ENCODE measurements at places on chromosomes 2 and 18. TPM values are rescaled to one million over a fixed set of nuclear protein-coding genes. Genes with fewer than 3 reads are reported as not detected.

DNA sequence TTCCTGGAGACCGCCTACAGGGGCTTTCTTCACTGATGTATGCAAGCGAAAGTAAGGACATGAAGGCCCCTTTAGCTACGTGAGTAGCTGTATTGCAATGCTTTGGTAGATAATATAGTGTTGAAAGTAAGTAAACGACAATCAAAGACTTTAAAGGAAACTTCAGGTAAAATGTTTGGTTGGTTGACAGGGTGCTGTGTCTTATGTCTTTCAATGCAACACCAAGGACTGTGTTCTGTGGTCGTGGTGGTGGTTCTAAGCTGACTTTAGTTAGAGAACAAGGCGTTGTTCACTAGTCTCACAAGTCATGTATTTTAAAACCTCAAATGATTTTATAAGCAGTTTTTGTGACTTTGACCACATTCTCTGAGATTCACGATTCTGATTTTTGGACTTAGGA lies 58.0 kb upstream of the CABYR start:
- no peak for DNase-seq
- no peaks in the 10 kb centered on the region for H3K36me3 ChIP-seq
- H3K4me3 ChIP-seq: no peak overlapping the region

DNA sequence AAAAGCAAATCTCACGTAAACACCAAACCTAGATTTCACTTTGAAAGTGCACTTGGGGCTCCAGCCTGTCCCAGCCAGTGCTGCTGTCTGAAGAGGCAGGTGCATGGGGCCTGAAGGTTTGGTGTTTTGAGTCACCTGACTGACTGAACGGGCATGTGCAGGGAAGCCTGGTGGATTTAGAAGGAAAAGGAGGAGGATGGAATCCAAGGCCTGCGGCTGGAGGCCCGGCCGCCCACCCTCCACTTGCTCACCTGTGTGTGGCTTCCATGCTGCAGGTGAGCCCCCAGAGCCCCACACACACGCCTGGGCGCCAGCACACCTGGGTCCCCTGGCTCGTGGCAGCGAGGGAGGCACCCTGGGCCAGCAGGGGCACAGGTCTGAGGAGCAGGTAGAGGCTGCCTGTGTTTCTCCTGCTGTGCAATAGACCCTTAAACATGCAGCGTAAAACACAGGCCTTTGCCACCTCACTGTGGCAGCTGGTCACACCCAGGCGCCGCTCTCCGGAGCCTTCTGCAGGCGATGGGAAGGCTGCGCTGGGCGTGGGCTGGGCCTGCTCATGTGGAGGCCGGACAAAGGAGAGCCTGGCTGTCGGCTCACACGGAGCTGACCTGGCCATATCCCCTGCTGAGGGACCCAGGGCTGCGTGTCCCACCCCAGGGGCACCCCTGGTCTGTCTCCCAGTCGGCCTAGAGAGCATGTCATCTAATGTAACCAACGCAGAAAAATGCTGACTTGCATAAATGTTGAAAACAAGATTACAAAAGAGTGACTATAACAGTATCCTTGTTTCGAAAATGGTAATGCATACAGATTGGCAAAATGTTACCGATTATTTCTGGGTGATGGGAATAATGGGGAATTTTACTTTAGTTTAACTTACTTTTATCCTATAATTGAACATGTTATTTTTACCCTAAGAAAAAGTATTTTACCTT lies 71.3 kb downstream of the TMEM18 start:
- no peaks in the 10 kb centered on the region for H3K36me3 ChIP-seq
- H3K4me1 ChIP-seq: no peaks in the 10 kb centered on the region
- no peak overlapping the region for H3K4me3 ChIP-seq
- H3K27ac ChIP-seq: no peak overlapping the region

DNA sequence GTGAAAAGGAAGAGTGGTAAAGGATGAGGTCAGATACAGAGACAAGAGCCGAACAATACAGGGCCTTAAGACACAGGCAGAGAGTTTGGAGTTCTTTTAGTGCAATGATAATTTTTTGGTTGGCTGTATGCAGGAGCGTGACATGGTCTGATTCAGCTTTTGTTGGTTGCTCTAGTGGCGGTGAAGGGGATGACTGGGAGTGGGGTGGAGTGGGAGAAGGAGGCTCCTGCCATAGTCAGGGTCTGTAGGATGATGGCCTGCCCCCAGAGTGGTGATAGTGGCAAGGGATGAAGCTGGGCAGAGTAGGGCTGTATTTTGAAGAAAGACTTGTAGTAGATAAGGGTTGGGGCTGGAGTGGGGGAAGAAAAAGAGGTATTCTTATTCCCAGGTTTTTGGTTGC lies 306.6 kb upstream of the VWC2L start:
- no peak for DNase-seq
- H3K27ac ChIP-seq: no peak overlapping the region
- H3K27me3 ChIP-seq: no peaks in the 10 kb centered on the region
- H3K4me1 ChIP-seq: no peaks in the 10 kb centered on the region

DNA sequence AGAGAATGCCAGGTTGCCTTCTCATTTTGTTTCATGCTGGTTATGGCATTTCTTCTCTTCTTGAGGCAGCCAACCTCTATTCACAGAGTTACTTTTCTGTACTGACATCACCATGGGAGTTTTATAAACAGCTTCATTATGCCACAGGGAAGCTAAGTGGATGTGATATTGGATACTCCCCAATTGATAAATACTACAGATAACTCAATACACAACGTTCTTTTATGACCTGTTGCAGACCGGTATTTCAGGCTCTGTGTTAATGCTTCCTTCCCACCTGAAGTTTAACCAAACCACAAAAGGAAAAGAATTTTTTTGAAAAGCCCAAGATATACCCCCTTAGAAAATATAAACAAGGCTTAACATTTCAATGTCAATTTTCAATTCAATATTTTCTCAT lies 258.3 kb upstream of the SOX11 start:
- no peak for DNase-seq
- no peaks in the 10 kb centered on the region for H3K36me3 ChIP-seq
- H3K4me3 ChIP-seq: no peak overlapping the region
- H3K27me3 ChIP-seq: no peaks in the 10 kb centered on the region

GRCh38 chr2:207142461-207142860 lies 23.3 kb downstream of the KLF7 start:
- H3K4me3 ChIP-seq: no peak overlapping the region
- no peaks in the 10 kb centered on the region for H3K27me3 ChIP-seq
- no peaks in the 10 kb centered on the region for H3K36me3 ChIP-seq

- no peak for DNase-seq
- H3K27me3 ChIP-seq: peaks cover 13% of the 10 kb centered on the region
- H3K36me3 ChIP-seq: no peaks in the 10 kb centered on the region
- no peak overlapping the region for H3K27ac ChIP-seq
Measured at GRCh38 chr2:240917684-240918257, 11.6 kb downstream of the CROCC2 start.

GRCh38 chr2:161371869-161372268 lies 44.2 kb upstream of the TBR1 start:
- no peak overlapping the region for H3K27ac ChIP-seq
- H3K36me3 ChIP-seq: peaks cover 9% of the 10 kb centered on the region
- DNase-seq: no peak
- no peak overlapping the region for H3K4me3 ChIP-seq
- H3K4me1 ChIP-seq: no peaks in the 10 kb centered on the region
- no peaks in the 10 kb centered on the region for H3K27me3 ChIP-seq

DNA sequence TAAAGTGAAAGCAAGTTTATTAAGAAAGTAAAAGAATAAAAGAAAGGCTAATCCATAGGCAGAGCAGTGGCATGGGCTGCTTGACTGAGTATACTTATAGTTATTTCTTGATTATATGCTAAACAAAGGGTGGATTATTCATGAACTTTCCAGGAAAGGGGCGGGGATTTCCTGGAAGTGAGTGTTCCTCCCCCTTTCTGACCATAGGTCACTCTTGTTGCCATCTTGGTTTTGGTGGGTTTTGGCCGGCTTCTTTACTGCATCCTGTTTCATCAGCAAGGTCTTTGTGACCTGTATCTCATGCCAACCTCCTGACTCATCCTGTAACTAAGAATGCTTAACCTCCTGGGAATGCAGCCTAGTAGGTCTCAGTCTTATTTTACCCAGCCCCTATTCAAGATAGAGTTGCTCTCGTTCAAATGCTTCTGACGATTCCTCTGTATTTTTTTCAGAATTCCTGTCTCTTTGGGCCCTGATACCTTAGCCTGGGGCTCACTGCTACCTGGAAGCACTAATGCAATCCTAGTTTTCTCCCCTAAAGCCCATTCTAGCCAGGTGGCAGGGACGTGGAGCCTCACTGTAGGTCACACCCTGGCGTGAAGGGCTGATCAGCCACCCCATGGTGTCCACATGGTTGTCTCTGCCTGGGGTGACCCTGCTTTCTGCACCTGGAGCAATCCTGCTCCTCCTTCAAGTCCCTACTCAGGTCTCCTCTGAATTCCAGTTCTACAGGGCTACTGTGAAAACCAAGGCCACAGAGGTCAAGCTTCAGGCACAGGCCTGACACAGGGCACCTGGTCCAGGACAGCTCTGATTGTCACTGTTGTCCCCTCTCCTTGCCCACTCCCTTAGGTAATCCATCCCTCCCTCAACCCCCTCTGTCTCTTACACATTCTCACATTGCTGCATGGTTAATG lies 6.0 kb upstream of the SLC35F6 start:
- H3K27me3 ChIP-seq: no peaks in the 10 kb centered on the region
- H3K27ac ChIP-seq: peak overlapping the region; percentile 41
- no peak overlapping the region for H3K4me3 ChIP-seq
- H3K4me1 ChIP-seq: peaks cover 39% of the 10 kb centered on the region
- H3K36me3 ChIP-seq: no peaks in the 10 kb centered on the region

- no peak overlapping the region for H3K4me3 ChIP-seq
- no peak for DNase-seq
- H3K4me1 ChIP-seq: peaks cover 4% of the 10 kb centered on the region
- no peaks in the 10 kb centered on the region for H3K36me3 ChIP-seq
- H3K27ac ChIP-seq: no peak overlapping the region
Measured at GRCh38 chr2:14288016-14288415, 344.5 kb upstream of the LRATD1 start.

- H3K27ac ChIP-seq: no peak overlapping the region
- no peak for DNase-seq
- H3K36me3 ChIP-seq: no peaks in the 10 kb centered on the region
- H3K4me1 ChIP-seq: no peaks in the 10 kb centered on the region
- H3K27me3 ChIP-seq: no peaks in the 10 kb centered on the region
Measured at GRCh38 chr2:173248381-173248780, 106.3 kb upstream of the CDCA7 start.

DNA sequence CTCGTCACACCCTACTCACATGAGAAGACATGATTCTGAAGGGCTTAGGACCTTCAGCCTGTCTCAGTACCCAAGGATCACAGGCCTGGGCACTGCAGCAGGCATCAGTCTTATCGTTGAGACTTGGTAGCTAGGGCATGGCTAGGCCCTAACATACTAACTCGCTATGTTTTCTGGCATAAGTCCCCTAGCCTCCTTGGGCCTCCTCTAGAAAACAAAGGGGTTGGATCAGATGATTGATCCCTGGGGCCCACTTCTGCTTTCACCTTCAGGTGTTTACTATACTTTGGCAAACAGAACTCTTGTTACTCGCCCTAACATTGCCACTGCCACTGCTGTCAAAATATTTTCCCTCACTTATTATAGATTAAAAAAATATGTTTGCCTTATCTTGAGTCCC lies 44.2 kb downstream of the VSNL1 start:
- H3K27ac ChIP-seq: no peak overlapping the region
- H3K4me1 ChIP-seq: peaks cover 65% of the 10 kb centered on the region
- DNase-seq: no peak
- no peak overlapping the region for H3K4me3 ChIP-seq

DNA sequence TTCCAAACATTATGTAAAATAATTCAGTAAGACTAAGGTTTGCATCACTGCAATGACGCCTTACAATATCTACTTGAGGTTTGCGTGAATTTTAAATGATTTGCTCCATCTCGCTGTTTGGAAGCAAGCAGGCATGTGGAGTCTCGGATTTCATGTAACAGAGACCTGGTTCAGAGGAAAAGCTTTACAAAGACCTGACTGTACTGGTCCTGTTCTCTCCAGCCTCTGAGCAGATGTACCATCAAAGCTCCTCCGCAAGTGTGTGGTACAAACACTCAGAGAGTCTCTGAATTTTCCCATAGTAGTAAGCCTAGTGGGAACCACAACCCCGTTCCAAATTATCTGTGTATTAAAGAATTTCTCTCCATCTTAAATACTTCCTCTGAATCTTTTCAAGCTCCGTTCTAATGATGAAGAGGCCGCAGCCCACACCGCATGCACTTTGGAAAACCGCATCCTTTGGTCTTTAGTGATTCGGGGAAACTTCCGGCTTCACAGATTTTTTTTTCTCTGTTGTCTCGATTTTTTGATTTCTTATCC lies 728.1 kb upstream of the SOX11 start:
- H3K27me3 ChIP-seq: no peaks in the 10 kb centered on the region
- H3K27ac ChIP-seq: no peak overlapping the region
- H3K4me3 ChIP-seq: no peak overlapping the region
- DNase-seq: no peak
- H3K36me3 ChIP-seq: no peaks in the 10 kb centered on the region

GRCh38 chr18:49094979-49095632 lies 144.3 kb upstream of the SMAD7 start:
- no peak for DNase-seq
- no peak overlapping the region for H3K4me3 ChIP-seq
- no peaks in the 10 kb centered on the region for H3K36me3 ChIP-seq
- no peak overlapping the region for H3K27ac ChIP-seq
- peaks cover 3% of the 10 kb centered on the region for H3K4me1 ChIP-seq
- H3K27me3 ChIP-seq: no peaks in the 10 kb centered on the region

DNA sequence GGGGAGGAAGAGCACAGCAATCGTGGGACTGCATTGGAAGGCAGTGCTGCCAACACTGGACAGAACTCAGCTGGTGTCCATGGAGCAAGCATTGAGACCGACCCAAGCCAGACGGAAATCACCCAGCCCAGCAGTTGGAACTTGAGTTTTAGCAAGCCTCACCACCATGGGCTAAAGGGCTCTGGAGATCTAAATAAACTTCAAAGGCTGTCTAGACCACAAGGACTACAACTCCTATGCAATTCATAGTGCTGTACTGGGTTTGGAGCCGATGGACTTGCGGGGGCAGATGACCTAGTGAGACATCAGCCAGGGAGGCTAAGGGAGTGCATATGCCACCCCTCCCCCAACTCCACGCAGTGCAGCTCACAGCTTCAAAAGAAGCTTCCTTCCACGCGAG lies 243.6 kb upstream of the SLC39A10 start:
- H3K4me3 ChIP-seq: no peak overlapping the region
- no peaks in the 10 kb centered on the region for H3K27me3 ChIP-seq
- DNase-seq: no peak
- no peak overlapping the region for H3K27ac ChIP-seq

GRCh38 chr2:235048549-235048948 lies 96.7 kb downstream of the SH3BP4 start:
- peaks cover 95% of the 10 kb centered on the region for H3K36me3 ChIP-seq
- no peak for DNase-seq

- H3K27me3 ChIP-seq: no peaks in the 10 kb centered on the region
- H3K27ac ChIP-seq: no peak overlapping the region
- H3K4me3 ChIP-seq: no peak overlapping the region
- H3K4me1 ChIP-seq: no peaks in the 10 kb centered on the region
Measured at GRCh38 chr2:213861638-213862037, 549.2 kb upstream of the VWC2L start.

- H3K27ac ChIP-seq: no peak overlapping the region
- H3K4me1 ChIP-seq: peaks cover 34% of the 10 kb centered on the region
- DNase-seq: no peak
- no peaks in the 10 kb centered on the region for H3K36me3 ChIP-seq
- no peak overlapping the region for H3K4me3 ChIP-seq
Measured at GRCh38 chr2:201984800-201985525, 48.7 kb upstream of the FZD7 start.

Gene UPP2
- total RNA-seq: not detected

Gene CXCR1
- total RNA-seq: not detected

Gene DSEL
- 0.06 TPM for total RNA-seq

Gene POTEC
- total RNA-seq: not detected

Gene NT5C1B
- not detected for total RNA-seq

Gene GBX2
- not detected for total RNA-seq

Gene ZBTB7C
- total RNA-seq: 0.04 TPM

Gene TMEM247
- not detected for total RNA-seq

Gene RGPD3
- total RNA-seq: 0.53 TPM

Gene ASAP2
- 7.3 TPM for total RNA-seq

Gene ZNF396
- 1.6 TPM for total RNA-seq

Measured in HepG2 (cell line).